ENCODE measurements at places on chromosomes 6 and 20.

- no peak for DNase-seq
Measured at GRCh38 chr20:56453352-56453751, 15.1 kb upstream of the RTF2 start.

DNA sequence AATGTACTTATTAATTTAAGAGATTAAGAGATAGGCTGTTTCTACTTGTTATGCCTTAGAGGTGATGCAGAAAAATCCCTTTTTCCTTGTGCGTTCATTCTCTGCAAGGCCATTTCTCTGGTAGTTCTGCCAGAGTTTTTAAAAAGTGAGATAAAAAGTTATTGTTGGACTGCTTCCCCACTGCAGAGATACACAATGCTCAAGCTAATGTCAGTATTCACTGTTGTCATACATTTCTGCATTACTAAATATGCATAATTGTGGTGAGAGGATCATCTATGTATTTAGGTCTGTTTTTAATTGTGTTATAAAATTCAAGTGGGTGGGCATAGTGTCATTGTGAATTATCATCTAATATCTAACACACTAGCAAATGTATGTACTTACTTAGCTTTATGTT is 600.4 kb downstream of the HTR1B start:
- DNase-seq = no peak

- DNase-seq = no peak
Measured at GRCh38 chr20:12416281-12416680, 498.6 kb downstream of the BTBD3 start.

GRCh38 chr20:52619101-52619500 is 353.1 kb upstream of the TSHZ2 start:
- DNase-seq = no peak

- DNase-seq = no peak
Measured at GRCh38 chr6:39821742-39822532, 29.8 kb downstream of the DAAM2 start.

GRCh38 chr6:132789396-132789776 is 9.1 kb downstream of the SLC18B1 start:
- DNase-seq = no peak

GRCh38 chr6:150547502-150548222 is 52.0 kb upstream of the PLEKHG1 start:
- no peak for DNase-seq

- DNase-seq = no peak
Measured at GRCh38 chr20:21511485-21511849, 2.4 kb downstream of the NKX2-2 start.

GRCh38 chr20:58847463-58847862 is 3.2 kb downstream of the GNAS-AS1 start:
- no peak for DNase-seq

GRCh38 chr6:167956491-167956890 is 41.0 kb upstream of the KIF25 start:
- no peak for DNase-seq

- DNase-seq = no peak
Measured at GRCh38 chr6:48747040-48747439, 636.0 kb upstream of the PTCHD4 start.

GRCh38 chr20:62355878-62356588 is 11.1 kb downstream of the LAMA5 start:
- no peak for DNase-seq

DNA sequence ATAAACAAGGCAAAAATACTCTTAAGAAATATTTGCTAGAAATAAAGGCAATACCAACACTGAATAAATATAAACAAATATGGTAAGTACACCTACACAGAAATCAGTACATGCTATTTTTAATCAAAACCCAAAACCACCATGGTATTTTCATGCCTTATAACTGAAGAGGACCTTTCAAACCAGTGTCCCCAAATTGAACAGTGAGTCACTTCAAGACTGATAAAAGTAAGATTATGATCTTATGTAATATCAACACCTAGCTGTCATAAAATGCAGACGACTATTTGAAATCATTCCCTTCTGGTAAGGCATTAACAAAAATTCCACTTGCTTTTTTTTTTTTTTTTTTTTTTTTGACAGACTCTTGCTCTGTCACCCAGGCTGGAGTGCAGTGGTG is 156.8 kb upstream of the RUNX2 start:
- DNase-seq = no peak

DNA sequence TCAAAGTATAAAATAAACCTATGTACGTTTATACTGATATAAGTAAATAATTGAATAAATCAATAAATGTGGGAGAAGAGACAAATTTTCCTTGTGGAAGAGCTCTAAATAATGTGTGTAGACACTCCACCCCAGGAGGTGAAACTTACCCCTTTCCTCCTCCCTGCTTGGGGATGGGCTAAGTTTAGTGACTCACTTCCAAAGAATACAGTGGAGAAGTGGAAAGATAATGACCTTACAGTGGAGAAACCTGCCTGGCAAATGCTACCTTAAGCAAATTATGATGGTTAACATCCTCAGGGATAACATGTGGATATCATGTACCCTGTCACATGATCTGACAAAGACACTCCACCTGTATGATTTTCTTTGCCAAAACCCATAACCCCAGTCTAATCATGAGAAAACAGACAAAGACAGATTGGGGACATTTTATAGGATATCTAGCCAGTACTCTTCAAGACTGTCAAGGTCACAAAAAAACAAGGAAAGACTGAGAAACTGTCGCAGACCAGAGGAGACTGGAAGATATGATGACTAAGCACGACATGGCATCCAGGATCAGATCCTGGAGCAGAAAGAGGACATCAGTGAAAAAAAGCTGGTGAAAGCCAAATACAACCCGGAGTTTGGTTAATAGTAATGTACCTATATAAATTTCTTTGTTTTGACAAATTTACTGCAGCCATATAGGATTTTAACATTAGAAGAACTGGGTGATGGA is 195.5 kb upstream of the PRDM1 start:
- DNase-seq = no peak

DNA sequence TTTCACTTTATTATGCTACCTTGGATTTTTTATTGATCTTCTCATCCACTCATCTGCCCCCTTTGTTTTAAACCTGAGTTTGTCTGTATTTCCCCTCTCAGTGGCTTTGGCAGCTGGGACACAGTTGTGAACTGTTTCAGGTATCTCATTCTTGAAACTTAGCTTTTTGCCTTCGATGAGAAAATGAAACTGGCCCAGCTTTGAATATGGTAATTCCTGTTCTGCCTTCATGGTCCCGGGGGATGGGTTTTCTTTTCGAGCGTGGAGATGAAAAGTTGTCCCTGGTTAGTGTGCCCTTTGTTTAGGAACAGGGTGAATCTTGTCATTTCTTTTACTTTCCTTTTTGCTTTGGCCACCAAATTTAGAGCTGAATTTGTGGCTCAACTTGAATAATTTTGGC is 25.6 kb downstream of the DHX35 start:
- DNase-seq = no peak

- no peak for DNase-seq
Measured at GRCh38 chr20:36623444-36623843, 17.9 kb downstream of the RAB5IF start.

- DNase-seq = no peak
Measured at GRCh38 chr6:17419189-17419575, 25.8 kb downstream of the CAP2 start.

DNA sequence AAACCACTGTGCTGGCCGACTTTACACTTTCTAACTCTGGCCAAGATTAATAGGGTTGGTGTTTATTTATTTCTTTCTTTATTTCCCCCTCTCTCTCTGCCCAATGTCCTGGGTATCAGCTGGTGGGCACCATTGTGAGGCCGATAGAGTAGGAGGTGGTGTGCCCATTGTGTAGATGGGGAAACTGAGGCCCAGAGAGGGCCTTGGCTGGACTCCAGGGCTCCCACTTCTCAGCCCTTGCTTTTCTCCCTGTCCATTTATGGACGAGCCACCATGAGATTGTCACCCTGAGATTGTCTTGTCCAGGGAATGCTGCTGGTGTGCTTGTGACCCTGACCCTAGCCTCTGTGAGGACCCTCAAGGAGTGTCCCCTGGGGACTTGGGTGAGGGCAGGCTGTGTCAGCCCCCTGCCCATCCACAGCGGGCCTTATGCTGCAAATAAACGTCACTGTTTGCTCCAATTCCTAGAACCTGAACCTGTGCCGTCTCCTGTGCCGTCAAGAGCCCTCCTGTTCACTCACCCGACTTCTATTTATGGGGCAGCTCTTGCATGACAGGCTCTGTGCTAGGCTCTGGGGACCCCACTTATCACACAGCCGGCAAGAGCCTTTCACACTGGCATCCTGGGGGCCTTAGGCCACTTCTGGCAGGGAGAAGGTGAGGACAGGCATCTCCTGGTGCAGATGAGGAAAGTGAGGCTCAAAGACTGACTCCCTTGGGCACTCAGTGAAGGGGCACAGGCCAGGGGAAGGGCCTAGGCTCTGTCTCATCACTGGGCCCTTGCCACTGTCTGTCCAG is 24.8 kb downstream of the SUN5 start:
- no peak for DNase-seq

Data from effector memory CD4-positive, alpha-beta T cell (primary cell).